ENCODE measurements at places on chromosomes 3 and 15.

DNA sequence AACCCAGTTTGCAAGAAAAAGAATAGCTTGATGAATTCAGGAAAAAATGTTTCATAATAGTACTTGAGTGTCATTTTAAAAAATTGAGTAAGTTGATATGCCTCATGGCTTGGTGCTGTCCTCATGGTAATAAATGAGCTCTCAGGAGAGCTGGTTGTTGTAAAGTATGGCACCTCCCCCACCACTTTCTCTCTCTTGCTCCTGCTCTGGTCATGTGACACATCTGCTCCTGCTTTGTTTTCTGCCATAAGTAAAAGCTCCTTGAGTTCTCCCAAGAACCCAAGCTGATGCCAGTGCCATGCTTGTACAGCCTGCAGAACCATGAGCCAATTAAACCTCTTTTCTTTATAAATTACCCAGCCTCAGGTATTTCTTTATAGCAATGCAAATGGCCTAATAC, 108.8 kb upstream of the CRBN start:
- no peak for DNase-seq

DNA sequence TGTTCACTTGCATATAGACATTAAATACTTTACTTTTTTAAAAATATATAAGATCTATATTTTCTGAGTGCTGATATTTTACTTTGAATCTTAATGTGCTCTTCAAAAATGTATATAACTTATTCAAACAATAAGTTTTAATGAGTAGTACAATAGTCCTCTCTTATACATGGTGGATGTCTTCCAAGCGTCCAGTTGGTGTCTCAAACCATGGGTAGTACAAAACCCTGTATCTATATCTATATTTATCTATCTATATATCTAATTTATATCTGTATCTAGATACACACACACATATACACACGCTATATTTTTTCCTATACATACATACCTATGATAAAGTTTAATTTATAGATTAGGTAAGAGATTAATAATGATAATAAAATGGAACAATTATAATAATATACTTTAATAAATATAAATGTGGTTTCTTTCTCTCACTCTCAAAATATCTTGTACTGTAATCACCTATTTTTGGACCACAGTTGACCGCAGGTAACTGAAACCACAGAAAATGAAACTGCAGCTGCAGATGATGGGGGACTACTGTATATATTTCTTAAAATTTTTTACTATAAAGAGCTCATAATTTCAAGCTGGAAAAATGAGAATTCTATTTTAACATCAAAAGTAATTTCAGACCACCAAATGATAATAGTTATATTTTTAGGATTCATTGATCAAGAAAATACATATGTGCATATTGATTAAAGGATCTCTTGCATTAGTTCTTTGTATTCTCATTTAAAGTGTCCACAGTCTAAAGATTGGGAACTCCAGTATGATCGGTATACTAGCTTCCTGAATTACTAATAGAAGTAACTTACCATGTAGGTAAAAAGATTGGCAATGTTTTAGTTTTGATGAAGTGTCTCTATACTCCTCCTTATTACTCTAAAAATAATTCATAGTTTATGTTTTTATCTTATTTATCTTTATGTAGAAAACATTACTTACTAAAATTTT, 215.1 kb upstream of the MLF1 start:
- no peak for DNase-seq

GRCh38 chr3:117553461-117553860, 843.9 kb downstream of the TUSC7 start:
- DNase-seq = peak; percentile 90

DNA sequence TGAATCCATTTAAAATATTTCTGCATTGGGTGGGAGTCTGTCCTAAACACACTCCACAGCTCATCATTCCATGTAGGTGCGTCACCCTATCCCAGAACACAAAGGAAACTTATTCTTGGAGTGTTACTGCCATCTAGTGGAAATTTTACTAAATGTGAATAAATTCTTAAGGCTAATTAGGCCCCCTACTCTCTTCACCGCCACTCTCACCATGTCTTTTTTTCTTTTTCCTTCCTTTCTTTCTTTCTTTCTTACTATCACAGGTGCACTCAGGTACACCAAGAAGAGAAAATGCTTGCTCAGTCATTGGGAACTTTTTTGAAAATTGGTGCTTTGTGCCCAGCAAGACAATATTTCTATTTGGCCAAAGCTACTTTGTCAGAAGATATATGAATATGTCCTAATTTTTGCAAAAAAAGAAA, 26.4 kb upstream of the ATP8B4 start:
- peak; percentile 68 for DNase-seq

GRCh38 chr3:139460076-139460475, 16.2 kb downstream of the RBP2 start:
- DNase-seq = no peak

All from inflammatory macrophage treated with lipopolysaccharide for 4 hours (primary cell).